ENCODE measurements at places on chromosomes 7 and 10.

GRCh38 chr10:51139176-51139575 lies 64.9 kb downstream of the PRKG1 start:
- DNase-seq, result no peak

- no peak for DNase-seq
Observed at GRCh38 chr7:22377703-22378102, 20.7 kb upstream of the RAPGEF5 start.

DNA sequence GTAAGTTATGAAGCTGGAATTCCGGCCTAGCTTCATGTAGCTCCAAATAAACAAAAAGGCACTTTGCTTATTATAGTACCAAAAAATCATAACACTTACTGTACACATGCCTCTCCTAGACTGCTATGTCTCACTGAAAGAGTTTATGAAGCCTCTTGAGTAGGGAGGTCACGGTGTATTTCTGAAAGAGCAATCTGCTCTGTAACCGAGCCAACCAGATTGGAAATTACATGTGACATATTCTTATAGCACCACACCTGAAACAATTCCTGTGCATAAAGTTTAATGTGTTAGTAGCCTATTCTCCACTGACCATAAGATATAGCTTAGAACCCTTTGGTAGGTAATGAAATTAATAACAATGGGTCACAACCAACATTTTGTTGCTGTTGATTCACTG lies 1.3 kb upstream of the FAM3C start:
- no peak for DNase-seq

GRCh38 chr10:74898201-74898976 lies 72.0 kb downstream of the KAT6B start:
- DNase-seq, result peak; percentile 26

DNA sequence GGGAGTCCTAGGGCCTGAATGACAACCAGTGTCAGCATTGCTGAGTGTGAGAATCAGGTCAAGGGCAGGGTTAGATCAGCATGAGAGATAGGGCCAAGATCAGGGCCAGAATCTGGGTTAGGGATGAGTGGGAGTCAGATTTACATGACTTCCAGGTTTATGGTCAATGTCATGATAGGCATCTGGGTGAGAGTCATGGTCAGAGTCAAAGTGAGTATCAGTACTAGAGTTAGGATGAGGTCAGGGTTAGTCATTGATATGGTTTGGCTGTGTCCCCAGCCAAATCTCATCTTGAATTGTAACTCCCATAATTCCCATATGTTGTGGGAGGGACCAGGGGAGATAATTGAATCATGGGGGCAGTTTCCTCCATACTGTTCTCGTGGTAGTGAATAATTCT lies 12.3 kb downstream of the MRPS24 start:
- no peak for DNase-seq

GRCh38 chr7:130553398-130554029 lies 61.6 kb downstream of the MEST start:
- DNase-seq, result no peak

DNA sequence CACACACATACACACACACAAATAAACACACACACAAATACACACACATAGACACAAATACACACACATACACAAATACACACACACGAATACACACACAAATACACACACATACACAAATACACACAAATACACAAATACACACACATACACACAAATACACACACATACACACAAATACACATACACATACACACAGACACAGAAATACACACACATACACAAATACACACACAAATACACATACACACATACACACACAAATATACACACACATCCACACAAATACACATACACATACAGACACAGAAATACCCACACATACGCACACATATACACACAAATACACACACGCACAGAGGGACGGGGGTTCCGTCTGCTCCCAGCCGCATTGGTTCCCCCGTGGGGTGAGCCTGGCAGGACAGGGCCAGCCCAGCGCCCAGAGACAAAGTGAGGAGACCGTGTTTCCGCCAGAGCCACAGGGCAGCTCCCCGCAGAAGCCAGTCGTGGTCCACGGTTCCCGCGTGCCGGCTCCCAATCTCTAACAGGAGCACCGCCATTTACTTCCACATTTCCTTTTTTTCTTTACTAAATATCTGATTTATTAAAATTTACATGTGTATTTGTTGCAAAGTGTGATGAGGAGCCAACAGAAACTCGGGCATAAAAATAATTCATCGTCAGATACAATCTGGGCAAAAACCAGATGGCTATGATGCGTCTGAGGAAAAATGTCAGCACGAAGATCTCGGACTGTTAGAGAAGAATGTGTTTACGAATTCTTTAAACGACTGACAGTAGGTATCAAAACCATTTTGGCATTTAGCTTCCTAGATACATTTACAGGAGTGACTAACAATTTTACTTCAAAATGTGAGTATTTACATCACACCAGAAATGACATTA lies 3.1 kb upstream of the KNDC1 start:
- DNase-seq, result no peak

DNA sequence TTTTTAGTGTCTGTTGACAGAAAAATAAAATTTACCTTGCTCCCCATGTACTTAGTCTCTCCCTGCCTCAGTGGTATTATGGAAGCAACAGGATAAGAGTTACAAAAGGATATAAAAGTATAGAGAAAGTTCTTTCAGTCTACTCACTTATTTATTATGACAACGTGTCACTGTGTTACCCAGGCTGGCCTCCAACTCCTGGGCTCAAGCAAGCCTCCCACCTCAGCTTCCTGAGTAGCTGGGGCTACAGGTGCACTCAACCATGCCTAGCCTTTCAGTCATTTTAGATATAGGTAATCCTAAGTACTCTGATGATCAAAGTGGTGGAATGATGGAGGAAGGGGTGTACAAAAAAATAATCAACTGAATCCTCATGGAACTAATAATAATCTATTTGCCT lies 215.2 kb upstream of the MKLN1 start:
- no peak for DNase-seq

DNA sequence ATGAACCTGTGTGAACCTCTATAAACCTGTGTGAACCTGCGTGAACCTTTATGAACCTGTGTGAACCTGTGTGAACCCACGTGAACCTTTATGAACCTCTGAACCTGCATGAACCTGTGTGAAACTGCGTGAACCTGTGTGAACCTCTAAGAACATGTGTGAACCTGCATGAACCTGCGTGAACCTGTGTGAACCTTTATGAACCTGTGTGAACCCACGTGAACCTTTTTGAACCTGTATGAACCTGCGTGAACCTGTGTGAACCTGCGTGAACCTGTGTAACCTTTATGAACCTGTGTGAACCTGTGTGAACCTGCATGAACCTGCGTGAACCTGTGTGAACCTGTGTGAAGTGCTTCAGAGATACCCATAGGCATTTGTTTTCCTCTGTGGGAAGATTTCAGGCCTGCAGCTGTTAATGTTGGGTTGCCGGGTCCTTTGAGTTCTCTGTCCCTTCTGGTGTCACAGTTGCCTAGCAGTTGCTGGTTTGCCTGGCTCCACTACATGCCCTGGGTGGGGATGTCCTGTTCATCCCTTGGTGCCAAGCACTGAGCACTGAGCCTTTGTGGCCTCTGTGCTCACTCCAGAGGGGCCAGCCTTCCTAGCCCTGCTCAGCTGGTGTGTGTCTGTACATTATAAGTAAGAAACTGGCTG lies 97.9 kb downstream of the DOCK1 start:
- no peak for DNase-seq

DNA sequence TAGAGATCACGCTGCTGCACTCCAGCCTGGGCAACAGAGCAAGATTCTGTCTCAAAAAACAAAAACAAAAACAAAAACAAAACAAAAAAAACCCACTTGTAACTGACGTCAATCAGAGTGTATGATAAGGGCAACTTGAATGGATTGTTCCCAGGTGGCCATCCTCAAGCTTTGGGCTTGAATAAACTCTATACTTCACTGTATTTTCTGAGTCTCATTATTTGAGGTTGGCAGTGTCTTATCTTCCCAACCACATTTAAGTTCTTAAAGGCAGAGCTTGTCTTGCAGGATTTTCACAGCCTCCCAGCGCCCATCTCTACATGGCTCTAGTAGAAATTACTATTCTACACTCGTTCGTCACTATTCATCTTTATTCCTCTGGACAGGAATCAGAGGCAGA lies 5.1 kb upstream of the OAT start:
- DNase-seq, result no peak

- no peak for DNase-seq
Observed at GRCh38 chr7:119086026-119086425, 861.5 kb downstream of the ANKRD7 start.

DNA sequence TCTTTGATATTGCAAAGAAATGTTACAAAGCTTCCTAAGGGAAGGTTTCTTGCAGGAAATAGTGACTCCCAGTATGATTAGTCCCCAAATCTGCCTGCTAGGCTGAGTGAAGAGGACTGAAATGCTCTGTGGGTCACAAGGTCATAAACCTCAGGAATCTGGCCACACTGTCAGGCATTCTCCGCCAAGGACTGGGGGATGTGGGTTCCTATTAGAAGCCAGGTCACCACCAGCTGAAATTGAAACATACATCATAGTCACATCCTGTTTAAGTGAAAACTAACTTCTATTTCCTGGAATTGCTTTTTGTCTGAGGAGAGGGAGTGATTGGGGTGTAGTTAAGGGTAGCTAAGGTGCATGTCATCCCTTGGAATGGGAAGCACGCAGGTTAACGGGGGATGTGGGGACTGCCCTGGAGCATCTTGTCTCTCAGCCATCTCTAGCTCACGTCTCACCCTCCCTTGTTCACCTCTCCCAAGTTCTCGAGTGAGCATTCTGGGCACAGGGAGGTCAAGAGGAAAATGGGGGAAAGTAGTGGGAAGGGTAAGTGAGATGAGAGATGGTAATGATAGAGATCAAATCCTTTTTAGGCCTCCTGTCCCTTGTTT lies 12.0 kb upstream of the GSAP start:
- no peak for DNase-seq

DNA sequence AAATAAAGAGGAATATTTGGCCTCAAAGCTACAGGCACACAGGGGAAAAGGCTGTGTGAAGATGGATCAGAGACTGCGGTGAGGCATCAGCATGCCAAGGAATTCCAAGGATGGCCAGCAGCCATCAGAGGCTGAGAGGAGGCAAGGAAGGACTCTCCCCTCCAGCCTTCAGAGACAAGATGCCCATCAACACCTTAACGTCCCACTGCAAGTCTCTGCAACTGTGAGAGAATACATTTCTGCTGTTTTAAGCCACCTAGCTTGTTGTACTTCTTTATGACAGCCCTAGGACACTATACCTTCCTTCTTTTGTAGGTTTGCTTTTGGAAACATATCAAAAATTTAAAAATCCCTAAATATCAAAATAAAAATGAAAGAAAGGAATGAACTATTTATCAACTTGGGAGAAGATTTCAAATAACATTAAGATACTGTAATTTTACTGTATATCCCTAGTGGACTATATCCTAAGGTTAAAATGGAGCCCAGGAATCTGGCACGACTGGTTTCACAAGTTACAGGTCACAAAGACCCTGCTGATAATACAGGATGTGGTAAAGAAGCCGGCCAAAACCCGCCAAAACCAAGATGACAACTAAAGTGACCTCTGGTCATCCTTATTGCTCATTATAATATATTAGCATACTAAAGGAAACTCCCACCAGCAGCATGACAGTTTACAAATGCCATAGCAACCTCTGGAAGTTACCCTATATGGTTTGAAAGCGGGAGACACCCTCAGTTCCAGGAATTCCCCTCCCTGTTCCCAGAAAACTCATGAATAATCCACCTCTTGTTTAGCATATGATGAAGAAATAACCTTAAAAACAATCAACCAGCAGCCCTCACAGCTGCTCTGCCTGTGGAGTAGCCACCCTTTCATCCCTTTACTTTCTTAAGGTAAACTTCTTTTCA lies 185.2 kb downstream of the AVL9 start:
- DNase-seq, result no peak

GRCh38 chr10:89019569-89020327 lies 29.1 kb downstream of the FAS start:
- DNase-seq, result no peak

- DNase-seq, result no peak
Observed at GRCh38 chr7:139710036-139710435, 67.8 kb downstream of the HIPK2 start.

GRCh38 chr10:59243611-59244195 lies 67.3 kb downstream of the PHYHIPL start:
- no peak for DNase-seq

DNA sequence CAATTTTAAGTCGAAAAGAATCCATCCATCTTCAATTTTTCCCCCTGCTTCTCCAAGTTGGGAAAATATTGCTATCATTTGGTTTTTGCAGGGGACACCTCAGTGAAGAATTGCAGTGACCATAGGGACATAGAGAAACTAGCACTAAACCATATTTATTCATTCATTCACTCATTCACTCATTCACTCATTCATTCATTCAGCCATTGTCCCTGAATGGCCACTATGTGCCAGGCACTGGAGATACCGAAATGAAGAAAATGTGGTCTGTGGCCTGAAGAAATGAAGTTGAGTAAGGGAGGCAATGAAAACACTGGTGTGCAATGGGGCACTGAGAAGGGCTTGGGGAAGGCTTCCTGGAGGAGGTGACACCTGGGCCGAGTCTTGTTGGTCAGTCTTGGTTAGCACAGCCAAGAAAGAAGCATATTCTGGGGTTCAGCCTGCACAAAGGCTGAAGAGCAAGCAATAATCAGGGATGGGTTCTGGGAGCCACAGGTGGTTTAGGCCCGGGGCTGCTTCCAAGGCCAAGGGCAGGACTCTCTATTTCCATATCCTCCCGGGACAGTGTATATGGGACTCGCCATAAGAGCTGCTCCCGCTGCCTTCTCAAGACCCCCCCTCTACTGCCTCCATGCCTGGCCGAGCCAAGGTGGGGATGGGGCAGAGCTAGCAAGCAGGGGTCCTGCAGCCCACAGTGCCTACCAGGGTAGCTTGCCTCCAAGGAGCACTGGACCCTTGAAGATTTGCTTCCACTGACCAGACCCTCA lies 25.5 kb upstream of the C10orf105 start:
- no peak for DNase-seq

DNA sequence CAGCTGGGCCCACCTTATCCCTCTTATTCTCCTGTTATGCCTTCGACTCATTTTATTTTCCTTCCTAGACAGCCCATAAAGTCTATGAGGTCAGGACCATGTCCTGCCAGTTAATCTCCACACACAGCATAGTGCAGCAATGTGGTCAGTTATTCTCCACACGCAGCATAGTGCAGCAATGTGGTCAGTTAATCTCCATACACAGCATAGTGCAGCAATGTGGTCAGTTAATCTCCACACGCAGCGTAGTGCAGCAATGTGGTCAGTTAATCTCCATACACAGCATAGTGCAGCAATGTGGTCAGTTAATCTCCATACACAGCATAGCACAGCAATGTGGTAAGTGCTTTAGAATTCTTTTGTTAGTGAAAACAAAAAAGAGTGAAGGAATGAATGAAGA lies 77.8 kb downstream of the TEX36 start:
- DNase-seq, result no peak

DNA sequence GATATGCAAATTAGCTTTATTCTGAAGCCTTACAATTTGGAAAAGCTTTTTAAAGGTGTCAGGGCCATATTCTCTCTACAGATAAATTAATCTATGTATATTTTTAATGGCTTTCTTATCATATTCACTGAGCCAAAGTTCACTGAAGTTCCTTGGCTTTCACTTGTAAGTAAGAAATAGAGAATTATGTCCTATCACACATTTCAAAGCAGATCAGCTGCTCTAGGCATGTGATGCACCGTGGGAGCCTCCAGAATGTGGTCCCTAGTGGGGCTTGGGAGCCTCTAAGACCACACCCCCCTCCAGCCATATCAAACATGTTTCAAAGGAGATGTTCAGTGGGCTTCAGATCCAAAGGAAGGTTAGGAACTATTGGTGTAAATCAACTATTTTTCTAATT lies 51.5 kb downstream of the LAMB4 start:
- DNase-seq, result no peak

- DNase-seq, result no peak
Observed at GRCh38 chr10:126094537-126094936, 198.2 kb downstream of the FANK1 start.

Data from NK-92 treated with Interleukin-12 subunit alpha and Interleukin-12 subunit beta, amount 100 ng/mL, for 24 hours (cell line).